Activated naive CD8-positive, alpha-beta T cell treated with anti-CD3 and anti-CD28 coated beads, Interleukin-2, amount 50 U/mL, for 16 hours (primary cell): ENCODE measurements at places on chromosomes 2 and 18.

- DNase-seq = no peak
Measured at GRCh38 chr2:8548619-8549150, 133.2 kb upstream of the ID2 start.

DNA sequence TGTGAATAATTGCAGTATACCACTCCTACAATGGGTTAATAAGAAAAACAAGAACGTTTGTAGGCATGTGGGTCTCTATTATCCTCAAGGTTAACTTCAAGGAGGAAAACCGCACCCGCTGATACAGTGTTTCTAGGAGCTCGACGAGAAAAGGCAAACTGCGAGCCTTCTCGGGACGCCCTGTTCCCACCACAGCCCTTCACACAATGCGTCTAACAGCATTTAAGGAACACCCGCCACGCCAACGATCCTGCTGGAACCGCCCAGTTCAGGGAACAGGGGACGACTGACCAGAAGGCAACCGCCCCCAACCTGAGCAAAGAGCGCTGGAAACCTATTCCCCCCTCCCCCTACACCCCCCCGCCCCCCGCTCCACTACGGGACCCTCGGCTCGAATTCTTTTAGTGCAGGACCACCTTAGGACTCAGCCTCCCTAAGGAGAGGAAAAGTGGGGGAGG is 710 bp upstream of the TMSB10 start:
- no peak for DNase-seq

- DNase-seq = no peak
Measured at GRCh38 chr18:59910967-59911366, 11.2 kb downstream of the PMAIP1 start.

DNA sequence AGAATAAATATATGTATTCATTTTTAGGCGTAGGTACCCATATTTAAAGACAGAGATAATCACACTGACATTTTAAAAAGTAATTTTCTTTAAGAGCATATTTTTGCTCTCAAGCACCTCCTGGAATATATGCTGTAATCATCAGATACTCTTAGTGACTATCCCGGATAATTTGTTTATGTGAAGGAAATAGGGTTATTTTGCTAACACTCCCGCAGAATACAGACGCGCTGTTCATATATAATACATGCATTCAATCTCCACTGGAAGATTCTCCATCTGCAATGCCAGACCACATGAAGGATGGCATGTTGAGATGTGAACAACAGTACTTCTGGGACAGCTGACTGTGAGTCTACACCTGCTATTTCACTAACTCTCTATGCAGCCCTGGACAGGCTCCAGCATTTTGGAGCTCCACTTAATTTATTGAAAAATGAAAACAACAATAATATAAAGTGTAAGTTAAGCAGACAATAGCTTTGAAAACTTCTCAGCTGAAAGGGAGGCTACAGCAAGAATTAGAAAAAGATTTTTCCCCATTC is 430.6 kb downstream of the TMX3 start:
- no peak for DNase-seq

DNA sequence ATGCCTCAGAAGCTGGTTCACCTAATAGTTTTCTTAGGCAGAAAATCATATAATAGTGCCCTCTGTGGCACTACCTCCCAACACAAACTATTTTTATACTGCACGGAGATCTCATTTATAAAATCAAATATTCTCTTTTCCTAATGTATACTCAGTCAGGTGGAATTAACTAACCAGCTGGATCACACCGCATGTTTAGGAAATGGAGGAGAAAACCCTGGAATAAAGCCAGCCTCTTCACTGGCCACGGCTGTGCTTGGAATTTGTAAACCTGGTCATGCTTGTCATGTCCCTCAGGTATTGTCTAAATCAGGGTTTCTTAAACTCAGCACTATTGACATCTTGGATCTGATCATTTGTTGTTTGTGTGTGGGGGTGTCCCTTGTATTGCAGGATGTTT is 85.6 kb downstream of the DOCK10 start:
- DNase-seq = no peak

DNA sequence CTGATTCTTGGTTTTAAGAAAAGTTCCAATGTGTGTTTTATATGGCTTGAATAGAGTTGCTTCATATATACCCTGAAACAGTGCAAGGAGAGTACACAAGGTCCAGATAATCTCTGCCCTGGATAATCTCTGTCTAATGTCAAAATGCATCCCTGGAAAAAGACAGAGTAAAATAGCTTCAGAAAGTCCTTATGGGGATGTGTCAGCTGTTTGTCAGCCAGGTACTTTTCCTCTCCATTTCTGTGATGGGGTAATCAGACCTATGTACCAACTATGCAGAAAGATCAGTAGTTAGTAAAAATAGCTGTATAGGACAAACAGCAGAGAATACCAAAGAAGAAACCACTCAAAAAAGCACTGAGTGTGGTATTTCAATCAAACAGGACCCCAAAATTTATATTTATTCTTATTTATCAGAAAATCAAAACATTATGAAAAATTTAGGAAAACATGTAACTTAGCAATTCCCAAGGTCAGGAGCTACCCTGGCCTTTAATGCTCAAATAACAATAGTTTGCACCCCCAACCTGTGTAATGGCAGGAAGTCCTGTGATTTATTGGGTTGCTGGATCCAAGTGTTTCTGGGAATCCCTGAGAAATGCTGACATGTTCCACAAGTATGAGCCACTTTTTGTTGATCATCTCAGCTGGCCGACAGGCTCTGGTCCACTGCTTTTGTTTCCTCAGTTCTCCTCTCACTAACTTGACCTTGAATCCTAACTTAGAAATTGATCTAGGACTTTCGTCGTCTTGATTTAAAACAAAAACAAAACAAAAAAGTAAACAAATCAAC is 69.6 kb downstream of the MDH1 start:
- DNase-seq = no peak

DNA sequence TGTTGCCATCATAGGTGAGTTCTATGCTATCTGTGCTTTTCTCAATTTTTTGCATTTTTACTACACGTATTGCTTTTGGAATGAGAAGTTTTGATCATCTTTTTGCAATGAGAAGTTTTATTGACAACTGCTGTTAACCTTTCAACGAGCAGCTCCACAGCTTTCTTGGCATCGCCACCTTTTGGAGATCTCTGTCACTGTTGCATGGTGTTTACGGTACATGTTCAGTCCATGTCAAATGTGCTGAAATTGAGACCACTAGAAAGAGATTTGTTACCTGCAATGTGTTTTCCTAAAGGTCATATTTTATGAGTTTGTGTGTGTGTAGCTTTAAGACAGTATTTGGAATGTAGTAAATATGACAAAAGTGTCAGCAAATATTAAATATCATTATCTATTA is 120.8 kb downstream of the OSBPL6 start:
- no peak for DNase-seq

- no peak for DNase-seq
Measured at GRCh38 chr2:85743304-85743978, 10.3 kb upstream of the ATOH8 start.

DNA sequence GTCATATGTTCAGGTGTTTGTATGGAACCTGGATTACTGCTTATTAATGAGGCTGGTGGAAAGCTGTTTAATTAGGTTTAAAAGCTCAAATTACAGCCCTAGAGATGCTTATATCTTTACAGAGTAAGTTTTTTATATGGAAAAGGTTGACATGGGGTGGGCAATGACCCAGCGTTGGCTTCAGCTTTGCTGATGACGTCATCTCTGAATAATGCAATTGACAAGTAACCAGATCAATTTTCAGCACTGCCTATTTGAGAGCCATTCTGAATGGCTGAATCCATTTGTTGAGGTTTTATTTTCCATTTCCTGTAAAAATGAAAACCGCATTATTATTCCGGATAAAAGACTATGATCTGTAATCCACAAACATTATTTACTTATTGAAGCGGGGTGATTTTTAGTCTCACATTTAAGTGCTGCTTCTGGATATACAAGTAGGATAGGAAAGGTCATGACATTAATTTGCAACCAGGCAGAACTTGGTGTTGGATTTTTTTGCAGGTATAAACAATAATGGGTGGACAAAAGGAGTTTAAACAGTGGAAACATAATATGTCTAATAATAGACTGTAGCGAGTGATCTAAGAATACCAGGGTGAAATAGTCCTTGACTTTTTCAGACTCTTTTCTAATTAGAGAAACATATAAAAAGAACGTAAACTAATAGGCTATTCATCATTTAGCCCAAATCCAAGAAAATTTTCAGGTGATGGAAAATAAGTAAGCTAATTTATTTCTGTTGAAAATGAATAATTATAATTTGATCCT is 2.7 kb downstream of the PPP1R1C start:
- DNase-seq = no peak

- DNase-seq = no peak
Measured at GRCh38 chr2:161905389-161906046, 168.5 kb downstream of the DPP4 start.

- no peak for DNase-seq
Measured at GRCh38 chr18:42196651-42197050, 241.6 kb downstream of the PIK3C3 start.

GRCh38 chr18:75031717-75032317 is 177.1 kb downstream of the PTGR3 start:
- no peak for DNase-seq

- DNase-seq = no peak
Measured at GRCh38 chr2:20471902-20472559, 25.2 kb downstream of the RHOB start.

DNA sequence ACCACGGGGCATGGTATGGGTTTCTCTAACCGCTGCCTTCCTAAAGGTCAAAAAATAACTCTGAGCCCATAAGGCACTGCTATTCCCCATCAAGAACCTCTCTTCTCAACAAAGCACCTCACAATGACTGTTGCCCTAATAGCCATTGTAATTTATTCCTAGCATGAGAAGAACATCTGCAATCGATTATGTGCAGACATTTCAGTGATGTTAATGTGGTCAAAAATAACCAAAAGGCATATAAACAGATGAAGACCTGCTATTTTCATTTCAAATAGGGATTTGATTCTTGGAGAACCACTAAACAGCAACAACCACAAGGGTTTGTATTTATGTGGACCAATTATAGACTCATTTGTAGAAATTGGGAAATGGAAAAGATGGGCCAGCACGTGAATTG is 356.6 kb downstream of the FBXO15 start:
- DNase-seq = no peak
